Right lung (tissue), 10 donors: ENCODE measurements at places on chromosomes 3 and 15.
A peak's percentile ranks its signal among the peaks of the same experiment; 100 is the strongest.

DNA sequence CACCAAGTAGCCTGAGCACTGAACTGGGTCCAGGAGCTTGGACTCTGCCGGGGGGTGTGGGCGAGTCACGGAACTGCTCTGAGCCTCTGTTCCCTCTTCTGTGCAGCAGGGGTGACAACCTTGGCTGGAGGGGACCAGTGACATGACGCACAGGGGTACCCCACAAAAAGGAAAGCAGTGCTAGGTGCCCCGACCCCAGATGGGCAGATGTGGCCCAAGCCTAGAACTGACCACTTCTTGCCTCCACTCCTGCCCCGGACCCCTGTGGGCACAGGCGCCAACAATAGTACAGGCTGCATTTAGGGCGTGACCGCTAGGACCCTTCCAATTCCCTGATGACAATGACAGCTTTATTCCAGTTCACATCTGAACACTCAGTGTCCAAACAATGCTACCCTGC, 255.9 kb upstream of the LYSMD4 start:
- no peak for DNase-seq

DNA sequence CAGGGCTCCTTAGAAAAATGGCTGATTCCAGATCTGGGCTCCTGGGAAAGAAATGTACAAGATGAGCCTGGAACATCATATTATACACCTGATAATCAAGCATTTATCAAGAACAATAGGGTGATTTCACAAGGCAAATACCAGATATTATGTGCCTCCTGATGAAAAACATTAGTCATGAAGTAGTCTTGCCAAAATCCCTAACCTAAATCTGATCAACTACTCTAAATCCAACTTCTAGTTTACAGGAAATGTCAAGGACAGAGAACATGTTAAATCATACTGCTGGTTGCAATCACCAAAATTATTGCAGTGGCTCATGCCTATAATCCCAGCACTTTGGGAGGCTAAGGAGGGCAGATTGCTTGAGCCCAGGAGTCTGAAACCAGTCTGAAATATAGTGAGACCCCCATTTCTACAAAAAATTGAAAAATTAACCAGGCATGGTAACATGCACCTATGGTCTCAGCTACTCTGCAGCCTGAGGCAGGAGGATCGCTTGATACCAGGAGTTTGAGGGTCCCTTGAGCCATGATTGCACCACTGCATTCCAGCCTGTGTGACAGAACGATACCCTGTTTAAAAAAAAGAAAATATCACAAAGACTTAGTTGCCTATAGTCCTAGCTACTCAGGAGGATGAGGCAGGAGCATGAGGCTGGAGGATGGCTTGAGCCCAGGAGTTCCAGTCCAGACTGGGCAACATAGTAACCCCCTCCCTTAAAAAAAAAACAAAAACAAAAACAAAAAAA, 34.9 kb upstream of the ATP13A3 start:
- DNase-seq = no peak

- DNase-seq = no peak
These were observed 28.5 kb downstream of the PLCL2 start for GRCh38 chr3:16913264-16913580.

GRCh38 chr15:74131628-74132413, 1.4 kb downstream of the ISLR2 start:
- DNase-seq = no peak

GRCh38 chr3:159929171-159930141, 59.2 kb upstream of the IL12A start:
- DNase-seq = peak; percentile 6

DNA sequence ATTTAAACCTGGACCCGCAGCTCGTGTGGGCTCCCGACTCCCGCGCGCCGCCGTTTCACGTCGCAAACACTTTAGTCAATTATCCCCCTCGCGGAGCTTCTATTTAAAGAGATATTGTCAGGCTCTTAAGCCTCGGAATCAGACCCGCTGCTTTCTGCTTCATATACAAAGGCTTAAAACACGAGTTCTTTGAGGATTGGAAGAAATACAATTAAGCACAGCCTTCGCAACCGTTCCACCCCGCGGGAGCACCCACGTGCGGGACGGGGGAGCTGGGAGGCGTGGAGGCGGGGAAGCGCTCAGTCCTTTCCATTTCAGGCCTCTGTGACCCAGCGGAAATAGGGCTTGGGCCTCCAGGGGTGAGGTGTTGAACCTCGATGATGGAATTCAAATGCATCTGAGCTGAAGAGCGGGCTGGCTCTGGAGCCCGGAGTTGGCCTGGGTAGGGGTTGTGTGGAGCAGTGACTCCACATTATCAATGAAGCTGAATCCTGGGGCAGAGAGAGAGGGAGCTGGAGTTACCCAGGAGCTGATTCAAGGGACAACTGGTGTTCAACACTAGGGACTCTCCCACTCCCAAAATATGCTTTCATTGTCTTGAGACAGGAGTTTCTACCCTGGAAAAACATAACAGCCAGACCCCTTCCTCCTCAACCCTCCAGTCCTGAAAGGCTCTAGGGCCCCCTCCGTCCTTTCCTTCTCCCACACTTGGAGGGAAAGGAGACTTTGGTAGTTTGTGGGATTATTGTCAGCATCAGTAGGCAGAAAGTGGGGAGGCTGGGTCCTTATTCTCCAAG, 2.4 kb downstream of the ANKRD63 start:
- DNase-seq = no peak

GRCh38 chr15:71239592-71240364, 124.5 kb downstream of the THSD4 start:
- DNase-seq = no peak

DNA sequence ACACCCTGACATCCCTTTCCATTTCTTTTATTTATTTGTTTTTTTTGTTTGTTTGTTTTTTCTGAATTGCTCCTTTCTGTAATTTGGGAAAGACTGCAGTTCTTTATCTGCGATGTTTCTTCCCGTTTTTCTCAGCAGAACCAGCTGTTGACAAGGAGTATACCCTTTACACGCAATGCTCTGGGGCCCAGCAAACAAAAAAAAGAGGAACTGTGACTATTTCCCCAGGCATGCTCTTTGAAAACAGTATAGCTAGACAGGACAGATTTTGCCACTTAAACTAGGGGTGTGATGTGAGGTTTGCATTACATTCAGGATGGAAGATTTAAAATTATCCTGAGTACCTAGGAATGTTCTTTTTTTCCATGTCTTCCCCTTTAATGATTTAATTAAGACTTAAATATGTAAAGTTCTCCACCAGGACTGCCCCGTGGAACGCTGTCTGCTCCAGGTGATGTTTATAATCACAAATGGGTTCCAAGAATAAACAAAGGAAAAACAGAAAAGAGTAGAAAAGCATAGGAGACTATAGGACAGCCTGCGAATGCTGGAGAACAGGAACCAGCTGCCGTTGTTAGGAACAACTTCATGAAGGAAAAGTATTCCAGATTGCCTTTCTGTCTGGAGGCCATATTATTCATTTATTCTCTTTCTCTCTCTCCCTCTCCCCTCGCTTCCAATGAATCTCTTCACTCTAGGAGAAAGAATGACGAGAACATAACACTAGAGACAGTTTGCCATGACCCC, 43.3 kb downstream of the TGFBR2 start:
- no peak for DNase-seq

GRCh38 chr3:193207290-193208273, 33.4 kb upstream of the PLAAT1 start:
- no peak for DNase-seq

DNA sequence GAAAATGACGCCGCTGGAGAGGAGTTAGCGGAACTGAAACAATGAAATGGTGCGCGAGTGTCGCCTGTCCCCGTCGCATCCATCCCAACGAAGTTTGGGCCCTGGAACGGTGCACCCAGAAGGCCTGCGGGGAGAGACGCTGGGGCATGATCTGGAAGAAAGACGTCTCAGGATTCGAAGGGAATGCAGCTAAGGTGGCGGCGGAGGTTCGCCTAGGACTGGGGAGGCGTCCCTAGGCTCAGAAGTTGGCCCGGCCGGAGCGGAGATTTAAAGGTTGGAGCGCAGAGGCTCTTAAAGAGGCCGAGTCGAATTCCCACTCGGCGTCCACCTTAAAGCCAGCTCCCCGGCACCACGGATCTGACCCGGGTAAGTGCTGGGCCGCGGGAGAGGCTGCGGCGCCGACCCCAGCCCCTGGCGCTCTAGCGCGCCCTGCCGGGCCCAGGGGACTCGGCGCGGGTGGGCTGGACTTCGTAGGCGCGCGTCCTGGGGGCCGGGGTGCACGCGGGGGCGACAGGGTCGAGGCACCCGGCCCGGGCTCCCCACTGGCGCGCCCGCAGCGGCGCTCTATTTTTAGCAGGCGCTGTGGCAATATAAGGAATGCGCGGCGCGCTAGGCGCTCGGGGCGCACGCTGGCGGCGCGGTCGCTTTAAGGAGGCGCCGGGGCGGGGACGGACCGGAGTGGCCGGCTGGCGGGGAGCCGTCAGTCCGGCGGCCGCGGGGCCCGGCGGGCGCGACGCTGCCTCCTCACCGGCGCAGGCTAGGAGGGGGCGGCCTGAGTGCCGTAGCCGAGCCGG, at the start of gene MRAS:
TSS of gene MRAS (plus strand) at position 620 of the 794 bp plus-strand sequence. CDS start 24,305 bp downstream, outside the sequence.
- peak; percentile 69 for DNase-seq

- no peak for DNase-seq
These were observed 32.4 kb downstream of the MLH1 start for GRCh38 chr3:37025561-37026335.
